ENCODE measurements at places on chromosomes 7 and 10.
A peak's percentile ranks its signal among the peaks of the same experiment; 100 is the strongest.

DNA sequence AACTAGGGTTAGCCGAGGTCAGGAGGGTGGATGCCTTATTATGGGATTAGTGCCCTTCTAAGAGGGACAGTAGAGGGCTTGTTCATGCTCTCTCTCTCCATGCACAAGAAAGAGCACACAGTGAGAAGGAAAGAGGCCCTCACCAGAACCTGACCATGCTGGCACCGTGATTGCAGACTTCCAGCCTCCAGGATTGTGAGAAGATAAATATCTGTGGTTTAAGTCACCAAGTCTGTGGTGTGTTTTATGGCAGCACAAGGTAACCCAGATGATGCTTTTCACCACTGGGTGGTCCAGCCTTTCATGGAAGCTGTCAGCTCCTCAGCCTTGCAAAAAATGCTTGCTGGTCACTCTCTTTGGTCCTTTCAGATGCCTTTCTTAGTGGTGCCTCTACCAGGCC is 175.9 kb downstream of the ANKRD30A start:
- DNase-seq = no peak

DNA sequence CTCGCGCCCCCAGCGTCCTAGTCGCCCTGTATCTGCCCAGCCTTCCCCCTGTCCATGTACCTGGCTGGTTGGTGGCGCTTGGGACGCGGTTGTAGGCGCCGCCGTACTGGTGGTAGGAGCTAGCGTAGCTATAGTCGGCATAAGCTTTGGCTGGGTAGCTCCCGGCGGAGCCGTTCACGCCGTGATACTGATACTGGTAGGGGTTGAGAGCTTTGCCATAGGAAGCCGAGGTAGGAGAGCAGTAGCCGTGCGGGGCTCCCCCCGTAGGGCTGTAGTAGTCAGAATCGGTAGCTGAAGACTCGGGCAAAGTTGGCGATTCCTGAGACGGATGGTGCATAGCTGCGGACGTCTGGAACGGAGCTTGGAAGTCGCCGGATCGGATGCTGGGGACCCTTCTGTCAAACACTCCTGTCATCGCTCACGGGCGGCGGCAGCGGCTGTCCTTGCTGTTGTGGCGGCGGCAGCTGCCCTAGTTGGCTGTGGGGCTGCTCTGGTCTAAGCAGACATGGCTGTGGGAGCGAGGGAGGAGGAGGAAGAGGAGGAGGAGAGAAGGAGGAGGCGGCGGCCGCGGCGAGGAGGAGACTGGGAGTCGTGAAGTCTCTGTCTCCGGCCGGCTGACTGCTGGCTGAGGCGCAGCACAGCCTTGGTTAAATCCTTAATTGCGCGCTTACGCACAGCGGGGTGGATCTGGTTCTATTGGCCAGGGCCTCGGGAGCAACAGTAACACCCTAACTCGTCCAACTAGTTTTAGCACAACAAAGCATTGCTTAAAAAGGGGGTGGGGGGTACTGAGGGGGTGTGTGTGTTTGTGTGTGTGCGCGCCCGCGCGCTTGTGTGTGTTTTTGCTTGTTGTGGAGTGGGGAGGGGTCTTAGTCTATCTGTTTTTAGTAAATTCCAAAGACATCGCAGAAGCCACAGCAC is at the start of gene DLX5:
Gene DLX5 (minus strand): TSS at position 623 of the 921 bp plus-strand sequence. CDS start 208 bp downstream, at position 415.
- DNase-seq = no peak

GRCh38 chr7:74052628-74053027 is 24.7 kb downstream of the ELN start:
- DNase-seq = no peak

GRCh38 chr10:50417486-50417885 is 166.2 kb upstream of the ASAH2 start:
- DNase-seq = no peak

DNA sequence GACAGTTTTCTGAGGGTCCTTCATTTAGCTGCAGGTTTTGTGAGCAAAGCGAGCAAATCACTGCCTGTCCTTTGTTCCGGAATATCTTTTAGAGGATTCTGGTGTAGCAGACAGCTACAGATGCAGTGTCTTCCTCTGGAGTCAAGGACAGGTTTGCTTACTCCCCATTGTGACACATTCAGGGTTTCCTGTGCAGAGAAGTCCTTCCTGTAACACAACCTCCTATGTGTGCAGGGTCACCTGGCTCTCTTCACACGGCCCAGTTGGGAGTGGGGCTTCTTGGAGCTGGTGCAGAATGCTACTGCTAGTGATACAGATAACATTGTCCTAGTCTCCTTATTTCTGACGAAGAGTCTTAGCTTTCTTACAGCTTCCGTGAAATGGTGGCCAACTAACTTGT is 47.9 kb downstream of the RBM33 start:
- no peak for DNase-seq

GRCh38 chr7:129069021-129069420 is 14.1 kb upstream of the TNPO3 start:
- no peak for DNase-seq

DNA sequence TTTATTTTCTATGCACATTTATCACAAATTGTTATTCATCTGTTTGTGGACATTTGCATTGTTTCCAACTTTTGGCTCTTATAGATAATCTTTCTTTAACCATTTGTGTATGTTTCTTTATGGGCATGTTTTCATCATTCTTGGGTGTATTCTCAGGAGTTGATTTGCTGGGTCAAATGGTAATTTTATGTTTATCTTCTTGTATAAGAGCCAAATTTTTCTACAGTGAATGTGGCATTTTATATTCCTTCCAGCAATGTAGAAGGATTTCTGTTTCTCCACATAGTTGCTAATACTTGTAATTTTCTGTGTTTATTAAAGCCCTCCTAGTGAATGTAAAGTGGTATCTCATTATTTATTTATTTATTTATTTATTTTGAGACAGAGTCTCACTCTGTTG is 21.8 kb downstream of the CYP2C19 start:
- DNase-seq = no peak

DNA sequence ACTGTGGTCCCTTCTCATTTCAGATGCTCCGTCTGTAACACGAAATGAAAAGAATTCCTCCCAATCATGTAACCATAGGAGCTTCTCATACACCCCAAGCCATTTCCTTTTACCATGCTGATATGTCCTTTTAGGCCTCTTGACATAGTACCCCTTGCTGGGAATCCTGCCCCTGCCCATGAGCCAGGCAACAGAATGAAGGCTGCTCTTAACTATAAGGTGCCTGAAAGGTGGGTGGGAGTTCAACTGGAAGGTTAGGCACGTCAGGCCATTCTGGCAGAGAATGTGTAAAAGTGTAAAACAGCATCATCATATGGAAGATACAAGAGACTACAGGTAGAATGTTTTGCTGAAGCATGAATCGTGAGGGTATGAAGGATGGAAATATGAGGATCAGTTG is 22.5 kb downstream of the IL2RA start:
- DNase-seq = no peak

DNA sequence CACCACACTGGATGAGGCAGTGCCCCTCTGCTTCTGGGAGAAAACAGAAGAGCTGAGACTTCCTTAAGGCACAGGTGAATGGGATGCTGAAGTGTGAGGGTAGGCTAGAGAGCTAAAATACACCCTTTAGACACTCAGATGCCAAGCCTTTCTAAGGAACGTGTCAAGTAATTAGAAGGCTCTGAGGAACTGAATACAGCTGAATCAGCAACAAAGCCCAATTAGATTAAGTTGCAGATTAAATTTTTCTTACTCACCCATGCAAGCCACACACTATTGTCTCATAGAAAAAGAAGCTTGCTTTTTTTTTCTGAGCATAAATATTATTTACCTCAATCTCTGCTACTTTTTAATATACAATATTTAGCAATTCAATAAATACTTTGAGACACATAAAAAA is 354.3 kb upstream of the NRG3 start:
- DNase-seq = no peak

DNA sequence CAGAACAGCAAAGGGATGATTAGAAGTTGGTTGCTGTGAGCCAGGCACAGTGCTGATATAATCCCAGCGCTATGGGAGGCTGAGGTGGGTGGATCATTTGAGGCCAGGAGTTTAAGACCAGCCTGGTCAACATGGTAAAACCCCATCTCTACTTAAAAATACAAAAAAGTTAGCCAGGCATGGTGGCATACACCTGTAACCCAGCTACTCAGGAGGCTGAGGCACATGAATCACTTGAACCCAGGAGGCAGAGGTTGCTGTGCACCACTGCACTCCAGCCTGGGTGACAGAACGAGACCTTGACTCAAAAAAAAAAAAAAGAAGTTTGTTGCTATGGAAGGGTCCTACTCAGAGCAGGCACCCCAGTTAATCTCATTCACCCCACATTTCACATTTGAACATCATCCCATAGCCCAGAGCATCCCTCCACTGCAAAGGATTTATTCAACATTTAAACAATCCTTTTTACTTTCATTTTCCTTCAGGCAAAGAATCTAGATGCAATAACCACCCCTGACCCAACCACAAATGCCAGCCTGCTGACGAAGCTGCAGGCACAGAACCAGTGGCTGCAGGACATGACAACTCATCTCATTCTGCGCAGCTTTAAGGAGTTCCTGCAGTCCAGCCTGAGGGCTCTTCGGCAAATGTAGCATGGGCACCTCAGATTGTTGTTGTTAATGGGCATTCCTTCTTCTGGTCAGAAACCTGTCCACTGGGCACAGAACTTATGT is 4.1 kb downstream of the IL6 start:
- DNase-seq = peak; percentile 99
